ENCODE measurements at places on chromosomes 1 and 21. TPM values are rescaled to one million over a fixed set of nuclear protein-coding genes. Genes with fewer than 3 reads are reported as not detected.

SPRR1B gene
- not detected for total RNA-seq

SPRR4 gene
- not detected for total RNA-seq

WNT3A gene
- not detected for total RNA-seq

PTCH2 gene
- total RNA-seq = 12.2 TPM

HES2 gene
- not detected for total RNA-seq

PCP4L1 gene
- total RNA-seq = not detected

DNAJC28 gene
- 0.66 TPM for total RNA-seq

OR2T11 gene
- not detected for total RNA-seq

GJB5 gene
- total RNA-seq = not detected

AMPD1 gene
- not detected for total RNA-seq

OPRD1 gene
- total RNA-seq = not detected

ZNF683 gene
- not detected for total RNA-seq

TRABD2B gene
- total RNA-seq = 1.5 TPM

BARHL2 gene
- not detected for total RNA-seq

CRYBG2 gene
- not detected for total RNA-seq

C1orf116 gene
- not detected for total RNA-seq

OR2T2 gene
- not detected for total RNA-seq

COL6A1 gene
- 356 TPM for total RNA-seq

LRRC39 gene
- 0.44 TPM for total RNA-seq

HORMAD1 gene
- total RNA-seq = 8.7 TPM

OR2AK2 gene
- total RNA-seq = not detected

ZNF436 gene
- total RNA-seq = 29.0 TPM

HSD3B1 gene
- total RNA-seq = not detected

RNU1-4 gene
- total RNA-seq = under 0.01 TPM

Data from tibial nerve (tissue), 4 donors.